ENCODE measurements at places on chromosomes 3 and 15. TPM values are rescaled to one million over a fixed set of nuclear protein-coding genes. Genes with fewer than 3 reads are reported as not detected.

Gene ALG3
- 40.6 TPM for polyA plus RNA-seq

DNA sequence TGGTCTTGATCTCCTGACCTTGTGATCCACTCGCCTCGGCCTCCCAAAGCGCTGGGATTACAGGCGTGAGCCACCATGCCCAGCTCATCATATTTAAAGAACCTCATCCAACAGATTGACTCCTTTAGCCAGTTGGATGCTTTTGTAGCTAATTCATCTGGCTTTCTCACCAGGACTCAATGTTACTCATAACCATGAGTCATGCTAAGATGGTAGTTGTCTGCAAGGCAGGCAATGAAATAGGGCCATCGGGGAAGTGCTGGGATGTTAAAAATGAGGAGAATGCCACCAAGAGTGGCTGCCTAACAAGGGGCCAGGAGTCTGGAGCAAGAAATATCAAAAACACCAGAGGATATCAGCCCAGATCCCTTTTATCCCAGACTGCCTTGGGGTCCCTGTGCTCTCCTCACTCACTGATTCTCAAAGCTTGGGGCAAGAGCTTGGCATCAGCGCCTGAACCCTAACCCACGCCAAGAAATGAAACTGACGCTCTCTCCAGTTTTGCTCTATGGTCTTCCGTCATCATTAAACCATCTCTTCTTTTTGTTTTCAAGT, 7.4 kb upstream of the PCOLCE2 start:
- DNase-seq = no peak

GRCh38 chr3:36669764-36670163, 94.6 kb downstream of the DCLK3 start:
- DNase-seq = no peak

GRCh38 chr3:122052968-122053367, 2.2 kb upstream of the CD86 start:
- no peak for DNase-seq

DNA sequence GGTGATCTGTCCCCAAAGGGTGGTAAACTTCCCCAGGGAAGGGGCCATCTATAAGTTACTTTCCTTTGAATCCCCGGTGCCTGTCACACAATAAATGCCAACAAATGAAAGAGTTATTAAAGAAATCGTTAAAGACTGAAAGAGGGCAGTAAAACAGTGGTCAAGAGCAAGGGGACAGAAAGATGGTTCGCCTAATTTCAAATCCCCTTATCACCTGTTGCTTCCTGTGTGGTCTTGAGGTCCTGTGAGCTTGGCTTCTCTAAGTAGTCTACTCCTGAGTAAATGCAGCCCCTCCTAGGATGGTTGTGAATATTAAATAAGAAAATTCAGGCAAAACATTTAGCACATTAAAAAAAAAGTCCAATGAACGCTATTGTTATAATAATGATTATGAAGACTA, 225.7 kb upstream of the ADAMTS9 start:
- no peak for DNase-seq

DNA sequence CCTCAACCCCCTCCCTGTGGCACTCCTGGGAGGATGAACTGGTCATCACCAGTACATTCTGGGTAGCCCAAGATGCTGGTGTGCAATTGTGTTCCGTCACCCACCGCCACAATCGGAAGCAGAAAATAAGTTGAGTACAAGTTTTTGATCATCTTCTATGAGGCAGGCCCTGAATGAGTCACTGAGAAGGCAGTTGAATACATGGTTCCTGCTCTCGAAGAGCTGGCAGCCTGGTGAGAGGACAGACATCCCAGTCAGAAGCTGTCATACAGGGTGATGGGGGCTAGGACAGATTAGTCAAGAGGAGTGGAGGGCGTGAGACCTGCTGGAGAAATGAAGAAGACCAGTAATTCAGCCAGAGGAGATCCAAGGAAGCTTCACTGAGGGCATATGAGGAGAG, 6.2 kb downstream of the CEMIP start:
- DNase-seq = no peak

Data from right renal pelvis (tissue), 4 donors.